ENCODE measurements at places on chromosomes 4 and X.

GRCh38 chr4:88054901-88055300 lies 47.5 kb downstream of the PKD2 start:
- peak; percentile 48 for DNase-seq

DNA sequence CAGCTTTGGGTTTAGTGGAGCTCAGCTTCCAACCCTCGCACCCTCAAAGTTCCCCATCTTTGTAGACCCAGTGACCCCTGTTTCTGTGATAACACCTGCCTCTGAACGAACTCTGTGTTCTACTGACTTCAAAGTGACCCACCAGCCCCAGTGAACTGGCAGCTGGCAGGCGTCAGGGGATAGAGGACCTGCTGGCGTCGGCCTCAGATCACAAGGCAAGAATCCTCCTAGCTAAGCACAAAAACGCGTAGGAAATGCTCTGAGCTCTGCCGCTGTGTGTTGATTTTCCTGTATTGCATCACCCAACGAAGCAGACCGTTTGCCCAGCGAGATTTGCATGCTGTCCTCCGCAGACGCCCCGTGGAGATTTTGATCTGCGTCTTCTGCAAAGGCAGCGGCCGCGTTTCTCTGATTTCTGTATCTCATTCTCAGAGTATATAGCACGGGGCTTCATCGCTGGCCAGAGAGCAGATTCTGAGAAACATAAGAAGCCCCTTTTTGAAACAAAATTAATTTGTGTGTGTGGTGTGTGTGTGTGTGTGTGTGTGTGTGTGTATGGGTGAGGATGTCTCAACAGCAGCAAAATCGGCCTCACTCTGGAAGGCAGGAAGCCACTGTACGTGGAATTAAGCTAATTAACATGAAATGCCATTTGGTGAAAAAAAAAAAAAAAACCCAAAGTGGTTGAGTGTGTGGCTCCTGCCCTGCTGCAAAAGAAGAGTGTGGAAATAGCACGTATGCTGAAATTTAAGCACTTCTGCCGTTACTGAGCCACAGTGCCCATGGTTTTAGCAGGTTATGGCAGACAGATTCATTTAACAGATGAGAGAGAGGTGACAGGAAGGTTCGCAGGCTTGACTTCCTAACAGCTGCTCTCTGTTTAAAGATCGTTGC lies 29.2 kb upstream of the ASMTL start:
- DNase-seq: peak; percentile 85

GRCh38 chrX:13101441-13102139 lies 57.2 kb upstream of the FAM9C start:
- DNase-seq: peak; percentile 81

- DNase-seq: peak; percentile 80
Measured at GRCh38 chrX:19682712-19683331, 167.5 kb upstream of the MAP3K15 start.

DNA sequence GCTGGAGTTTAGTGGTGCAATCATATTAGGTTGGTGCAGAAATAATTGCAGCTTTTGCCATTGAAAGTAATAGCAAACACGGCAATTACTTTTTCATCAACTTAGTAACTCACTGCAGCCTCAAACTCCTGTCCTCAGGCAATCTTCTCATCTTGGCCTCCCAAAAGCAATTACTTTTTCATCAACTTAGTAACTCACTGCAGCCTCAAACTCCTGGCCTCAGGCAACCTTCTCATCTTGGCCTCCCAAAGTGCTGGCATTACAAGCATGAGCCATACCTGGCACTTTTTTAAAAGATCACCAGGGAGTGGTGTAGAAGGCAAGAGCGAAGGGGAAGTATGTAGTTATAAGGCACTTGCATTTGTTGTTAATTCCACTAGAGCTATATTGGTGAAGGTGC lies 491.1 kb upstream of the ADGRL3 start:
- DNase-seq: no peak

DNA sequence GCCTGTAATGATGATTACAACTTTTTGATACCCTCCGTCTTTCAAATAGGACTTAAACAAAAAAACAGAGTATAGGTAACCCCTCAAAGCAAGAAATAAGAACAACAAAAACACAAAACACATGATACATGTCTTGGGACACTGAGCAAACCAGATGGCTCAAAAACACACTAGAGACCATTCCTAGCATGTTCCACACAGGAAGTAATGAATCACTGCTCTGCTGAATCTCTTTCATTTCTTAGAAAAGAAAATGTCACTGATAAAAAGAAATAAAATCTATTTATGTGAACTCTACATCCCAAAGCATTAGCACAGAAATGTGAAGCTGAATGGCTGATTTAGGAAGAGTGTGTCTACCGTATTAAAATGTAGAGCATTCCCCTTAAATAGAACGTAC lies 134.5 kb upstream of the IL15 start:
- DNase-seq: peak; percentile 37

GRCh38 chr4:132063829-132064228 lies 1085.3 kb upstream of the PCDH10 start:
- DNase-seq: no peak

GRCh38 chr4:108355902-108356535 lies 187.3 kb upstream of the LEF1 start:
- no peak for DNase-seq

- peak; percentile 84 for DNase-seq
Measured at GRCh38 chr4:56301181-56301996, 85.9 kb downstream of the AASDH start.

- no peak for DNase-seq
Measured at GRCh38 chrX:9739130-9739529, 26.5 kb downstream of the GPR143 start.

DNA sequence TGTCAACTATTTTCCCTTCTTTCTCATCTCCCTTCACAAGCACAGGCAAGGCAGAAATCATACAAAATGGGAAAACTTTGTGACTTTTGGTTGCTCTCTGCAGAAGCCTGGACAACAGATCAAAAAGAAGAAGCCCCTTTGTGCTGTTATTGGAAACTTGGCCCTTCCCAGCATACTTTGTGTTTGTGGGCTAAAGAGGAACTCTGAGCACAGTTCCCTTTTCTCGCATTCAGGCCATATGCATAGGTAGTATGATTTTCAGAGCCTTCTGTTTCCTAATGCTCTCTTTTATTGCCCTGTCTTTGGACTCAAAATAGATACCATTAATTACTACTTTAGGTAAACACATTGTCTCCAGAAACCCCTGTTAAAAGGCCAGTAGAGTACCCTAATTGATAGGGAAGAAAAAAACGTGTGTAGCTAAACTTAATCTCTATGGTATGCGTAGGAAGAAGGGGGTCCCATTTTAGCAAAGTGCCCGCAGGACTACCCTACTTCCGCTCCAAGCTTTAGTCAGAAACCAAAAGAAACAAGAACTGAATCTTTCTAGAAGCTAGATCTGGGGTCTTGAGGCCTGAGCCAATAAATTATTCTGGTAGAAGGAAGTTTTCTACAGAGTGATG lies 26.6 kb downstream of the VSIG4 start:
- DNase-seq: no peak

DNA sequence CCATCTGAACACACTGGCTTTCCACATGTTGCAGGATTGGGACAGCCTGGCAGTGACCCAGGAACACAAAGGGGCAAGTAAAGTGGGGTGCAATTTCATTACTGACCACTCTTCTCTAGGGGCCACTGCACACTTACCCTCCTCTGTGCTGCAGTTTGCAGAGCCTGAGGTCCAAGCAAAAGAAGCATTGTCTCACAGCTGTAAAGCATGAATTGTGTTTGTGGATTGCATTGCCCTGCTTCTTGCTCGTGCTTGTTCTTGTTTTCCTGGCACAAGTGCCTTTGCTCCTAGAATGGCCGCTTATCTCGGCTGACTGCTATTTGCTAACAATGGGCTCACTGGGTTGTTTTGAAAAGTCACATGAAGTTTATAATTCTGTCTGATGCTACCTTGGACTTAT lies 209.1 kb upstream of the JADE1 start:
- no peak for DNase-seq

GRCh38 chr4:183789657-183790056 lies 115.5 kb upstream of the STOX2 start:
- DNase-seq: no peak

DNA sequence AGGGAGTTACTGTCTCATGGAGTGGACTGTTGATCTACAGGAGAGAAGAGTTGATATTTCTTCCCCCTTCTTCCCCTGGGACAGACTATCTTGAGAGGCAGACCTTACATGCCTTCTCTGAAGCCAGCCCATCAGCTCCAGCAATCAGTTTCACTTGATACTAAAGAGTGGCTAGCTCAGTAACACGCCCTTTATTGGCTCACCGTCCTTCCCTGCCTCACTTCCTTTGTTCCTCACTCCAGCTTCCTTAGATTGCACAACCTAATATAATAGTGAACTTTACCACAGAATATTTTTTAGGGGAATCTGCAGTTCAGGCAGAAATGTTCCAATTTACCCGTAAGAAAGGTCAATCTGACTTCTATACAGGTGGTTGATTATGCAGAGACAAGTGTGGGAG lies 128.1 kb upstream of the NDP start:
- DNase-seq: no peak

DNA sequence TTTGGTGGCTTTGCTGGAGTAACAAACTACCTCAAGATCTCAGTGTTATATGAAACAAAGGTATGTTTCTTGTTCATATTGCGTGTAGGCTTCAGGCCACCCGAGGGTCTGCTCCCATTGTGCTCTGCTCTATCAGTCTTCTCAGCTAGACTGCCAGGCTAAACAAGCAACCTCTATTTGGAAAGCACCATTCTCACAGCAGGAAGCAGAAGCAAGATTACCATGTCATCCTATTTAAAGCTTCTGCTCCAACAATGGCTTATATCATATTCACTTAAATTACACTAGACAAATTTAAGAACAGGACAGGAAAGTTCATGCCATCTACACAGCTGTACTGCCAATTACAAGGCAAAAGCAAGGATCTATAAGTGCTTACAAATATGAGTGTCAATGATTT lies 385.8 kb downstream of the PPARGC1A start:
- no peak for DNase-seq

- no peak for DNase-seq
Measured at GRCh38 chrX:8244301-8244700, 73.2 kb upstream of the VCX2 start.

DNA sequence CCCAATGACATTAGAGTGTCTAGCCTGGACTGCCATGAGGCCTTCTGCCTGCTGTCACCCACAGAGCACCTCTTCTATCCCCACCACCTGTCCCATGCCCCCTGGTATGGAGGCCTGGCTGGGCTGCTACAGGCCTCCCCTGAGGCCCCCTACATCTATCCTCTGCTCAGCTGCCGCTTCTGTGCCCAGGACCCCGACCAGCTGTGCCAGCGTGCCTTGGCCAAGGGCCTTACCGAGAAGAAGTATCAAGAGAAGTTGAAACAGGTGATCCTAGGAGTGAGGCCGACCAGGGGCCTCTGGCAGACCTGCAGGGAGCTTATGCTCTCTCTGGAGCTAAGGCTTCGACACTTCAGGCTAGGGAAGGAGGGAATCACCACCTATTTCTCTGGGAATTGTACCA lies 21.7 kb upstream of the TECRL start:
- DNase-seq: no peak

DNA sequence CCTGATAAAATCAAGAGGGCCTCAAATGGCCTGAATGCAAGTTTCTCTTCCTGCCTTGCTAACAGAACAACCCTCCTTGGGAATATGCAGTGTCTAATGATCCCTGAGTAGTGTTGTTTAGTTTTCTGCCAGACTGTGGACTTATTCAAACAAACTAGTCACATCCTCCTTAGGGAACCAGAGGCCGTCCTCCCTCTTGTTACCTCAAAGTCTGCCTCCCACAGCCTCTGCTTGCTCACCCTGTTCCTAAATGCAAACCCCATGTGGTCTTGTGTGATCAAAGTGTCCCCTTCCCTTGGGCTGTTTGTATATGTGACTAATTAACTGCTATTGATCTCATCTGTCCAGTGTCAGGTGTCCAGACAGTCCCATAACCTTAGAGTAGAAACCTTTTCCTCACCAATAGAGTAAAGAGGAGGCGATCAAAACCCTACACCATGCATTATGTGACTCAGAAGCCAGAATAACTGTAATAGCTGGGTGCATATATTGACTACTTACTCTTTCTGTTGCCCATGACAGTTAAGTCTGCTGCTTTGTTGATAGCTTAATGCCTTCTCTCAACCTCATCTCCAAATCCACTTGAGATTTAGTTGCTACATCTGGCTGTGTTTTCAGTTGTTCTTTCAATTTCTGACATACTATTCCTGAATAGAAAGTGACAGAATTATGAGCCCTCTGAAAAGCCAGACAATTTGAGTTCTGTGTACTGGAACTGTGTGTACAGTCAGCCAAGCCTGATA lies 473.0 kb upstream of the NWD2 start:
- DNase-seq: no peak

GRCh38 chr4:138897811-138898226 lies 117.8 kb upstream of the NOCT start:
- peak; percentile 78 for DNase-seq

DNA sequence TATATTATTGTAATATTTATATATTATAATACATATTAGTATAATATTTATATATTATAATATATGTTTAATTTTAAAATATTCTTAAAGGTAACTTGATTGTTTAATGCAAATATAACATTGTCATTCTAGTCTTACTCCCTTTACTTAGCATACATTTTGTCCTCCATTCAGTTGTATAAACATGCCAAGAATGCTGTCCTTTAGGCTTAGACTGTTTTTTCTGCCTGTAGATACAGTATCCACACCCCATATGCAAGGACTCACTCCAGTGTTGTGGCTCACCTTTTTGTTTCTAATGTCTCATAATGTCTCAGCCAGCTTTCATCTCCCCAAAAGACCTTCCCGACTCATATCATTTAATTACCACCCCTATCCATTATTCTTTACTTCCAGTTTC lies 2110.0 kb downstream of the PCDH7 start:
- DNase-seq: no peak

GRCh38 chr4:4855301-4856070 lies 4.0 kb upstream of the MSX1 start:
- DNase-seq: no peak

- DNase-seq: peak; percentile 85
Measured at GRCh38 chr4:8315435-8316250, 46.1 kb downstream of the HTRA3 start.

GRCh38 chr4:36189511-36190226 lies 54.6 kb downstream of the ARAP2 start:
- no peak for DNase-seq

All from EL (cell line).